Spleen (tissue), 13 donors: ENCODE measurements at places on chromosomes 13 and 19. TPM values are rescaled to one million over a fixed set of nuclear protein-coding genes. Genes with fewer than 3 reads are reported as not detected.

DNA sequence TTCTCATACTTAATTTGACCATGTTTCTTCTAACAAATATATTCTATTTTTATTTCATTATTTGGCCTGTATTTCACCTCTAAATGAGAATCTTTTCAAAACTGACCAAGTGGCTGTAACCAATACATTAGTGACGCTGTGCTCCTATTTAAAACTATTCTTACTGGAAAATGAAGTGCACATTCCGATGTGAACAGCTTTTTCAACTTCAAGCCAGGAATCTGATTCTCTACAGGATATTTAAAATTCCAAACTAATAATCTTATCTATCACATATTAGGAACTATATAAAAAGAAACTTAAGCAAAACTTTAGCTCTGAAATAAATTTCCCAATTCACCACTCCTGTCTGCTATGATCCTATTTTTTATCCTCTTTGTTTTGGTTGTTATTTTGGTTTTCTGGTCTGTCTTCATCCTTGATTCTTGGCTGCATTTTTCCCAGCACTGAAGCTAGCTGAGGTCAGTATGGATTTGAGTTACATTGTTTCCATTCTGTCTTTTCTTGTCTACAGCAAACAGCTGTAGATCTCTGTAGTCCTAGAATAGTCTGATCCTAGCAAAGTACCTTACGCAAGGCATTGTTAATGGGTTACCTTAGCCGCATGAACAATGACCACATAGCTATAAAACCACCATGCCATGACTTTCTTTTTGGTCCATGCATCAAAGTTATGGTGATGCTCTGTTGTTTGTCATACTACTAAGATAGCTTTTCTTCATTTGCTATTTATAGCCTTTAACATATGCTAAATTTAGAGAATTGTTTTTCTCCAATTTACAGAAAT is 748.6 kb upstream of the SPRY2 start:
- DNase-seq = no peak

GRCh38 chr13:25286308-25286968 is 850 bp downstream of the MTMR6 start:
- no peak for DNase-seq

DNA sequence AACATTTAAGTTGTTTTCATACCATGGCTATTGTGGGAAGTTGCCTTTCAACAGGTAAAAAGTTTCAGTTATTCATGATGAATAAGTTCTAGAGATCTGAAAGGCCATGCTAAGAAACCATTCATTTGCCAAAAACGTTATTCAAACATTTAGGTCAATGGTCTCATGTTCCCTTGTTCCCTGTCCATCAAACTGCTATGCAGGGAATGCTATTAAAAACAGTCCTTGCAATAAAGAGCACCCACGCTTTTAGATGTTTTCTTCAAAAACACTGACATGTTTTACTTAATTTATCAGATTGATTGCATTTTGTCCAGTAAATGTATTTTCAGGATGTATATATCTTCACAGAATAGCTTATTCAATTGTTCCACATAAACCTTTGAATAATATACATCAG is 573.2 kb upstream of the PCDH20 start:
- DNase-seq = no peak

DNA sequence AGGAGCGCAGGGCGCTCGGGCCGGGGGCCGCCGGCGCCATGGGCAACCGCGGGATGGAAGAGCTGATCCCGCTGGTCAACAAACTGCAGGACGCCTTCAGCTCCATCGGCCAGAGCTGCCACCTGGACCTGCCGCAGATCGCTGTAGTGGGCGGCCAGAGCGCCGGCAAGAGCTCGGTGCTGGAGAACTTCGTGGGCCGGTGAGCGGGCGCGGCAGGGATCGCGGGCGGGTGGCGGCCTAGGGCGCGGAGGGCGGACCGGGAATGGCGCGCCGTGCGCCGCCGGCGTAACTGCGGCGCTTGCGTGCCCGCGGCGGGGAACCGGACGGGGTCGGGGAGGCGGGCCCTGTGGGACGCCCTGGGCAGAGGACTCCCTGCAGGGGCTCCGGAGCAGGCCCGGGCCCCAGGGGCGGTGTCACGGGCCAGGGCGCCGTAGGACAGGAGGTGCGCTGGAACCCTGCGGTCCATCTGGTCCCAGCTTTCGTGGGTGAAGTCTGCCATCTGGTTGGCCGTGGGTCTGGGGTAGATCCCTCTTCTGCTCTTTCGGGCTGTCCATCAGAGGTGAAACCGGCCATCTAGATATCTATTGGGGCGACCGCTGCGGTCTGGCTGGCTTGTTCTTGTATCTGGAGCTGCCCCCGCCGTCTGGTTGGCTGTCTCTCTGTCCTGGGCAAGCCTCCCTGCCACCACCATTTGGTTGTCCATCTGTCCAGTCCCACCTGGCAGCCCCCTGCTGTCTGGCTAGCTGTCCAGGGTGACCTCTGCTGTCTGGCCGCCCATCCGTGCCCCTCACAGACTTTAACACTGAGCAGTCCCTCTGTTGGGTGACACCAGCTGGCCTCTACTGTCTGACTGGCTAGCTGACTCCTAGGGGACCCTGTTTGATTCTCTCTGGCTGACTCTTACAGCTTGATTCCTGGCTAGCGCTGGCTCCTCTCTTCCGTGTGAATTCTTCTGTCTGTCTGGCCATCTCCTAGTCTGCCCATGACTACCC is 622 bp downstream of the DNM2 start:
- peak; percentile 93 for DNase-seq

- DNase-seq = no peak
These were observed 19.2 kb downstream of the RYR1 start for GRCh38 chr19:38452430-38453366.

CEACAM5 gene
- 0.61 TPM for polyA plus RNA-seq

SPTBN4 gene
- polyA plus RNA-seq = 0.35 TPM

LILRA1 gene
- 3.4 TPM for polyA plus RNA-seq
